ENCODE measurements at places on chromosomes 3 and 15. TPM values are rescaled to one million over a fixed set of nuclear protein-coding genes. Genes with fewer than 3 reads are reported as not detected.

- no peak for DNase-seq
Observed at GRCh38 chr3:16295298-16295890, 30.4 kb downstream of the OXNAD1 start.

GRCh38 chr3:119808843-119809242 is 26.9 kb downstream of the NR1I2 start:
- no peak for DNase-seq

DNA sequence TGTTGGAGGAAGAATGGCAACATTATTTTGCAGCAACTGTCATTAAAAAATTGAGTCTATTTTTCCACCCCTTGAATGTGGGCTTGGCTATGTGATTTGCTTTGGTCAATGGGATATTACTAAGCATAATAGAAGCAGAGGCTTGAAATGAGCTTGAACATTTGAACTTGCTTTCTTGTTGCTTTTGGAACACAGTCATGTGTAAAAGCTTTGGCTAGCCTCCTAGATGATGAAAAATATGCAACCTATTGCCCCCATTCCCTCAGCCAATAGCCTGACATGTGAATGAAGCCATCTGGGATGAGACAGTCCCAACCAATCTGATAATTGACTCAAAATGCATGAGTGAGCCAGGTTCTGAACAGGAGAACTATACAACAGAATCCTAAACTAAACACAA is 78.4 kb downstream of the PLSCR2 start:
- no peak for DNase-seq

- DNase-seq, result no peak
Observed at GRCh38 chr15:81211376-81211775, 14.7 kb downstream of the IL16 start.

DNA sequence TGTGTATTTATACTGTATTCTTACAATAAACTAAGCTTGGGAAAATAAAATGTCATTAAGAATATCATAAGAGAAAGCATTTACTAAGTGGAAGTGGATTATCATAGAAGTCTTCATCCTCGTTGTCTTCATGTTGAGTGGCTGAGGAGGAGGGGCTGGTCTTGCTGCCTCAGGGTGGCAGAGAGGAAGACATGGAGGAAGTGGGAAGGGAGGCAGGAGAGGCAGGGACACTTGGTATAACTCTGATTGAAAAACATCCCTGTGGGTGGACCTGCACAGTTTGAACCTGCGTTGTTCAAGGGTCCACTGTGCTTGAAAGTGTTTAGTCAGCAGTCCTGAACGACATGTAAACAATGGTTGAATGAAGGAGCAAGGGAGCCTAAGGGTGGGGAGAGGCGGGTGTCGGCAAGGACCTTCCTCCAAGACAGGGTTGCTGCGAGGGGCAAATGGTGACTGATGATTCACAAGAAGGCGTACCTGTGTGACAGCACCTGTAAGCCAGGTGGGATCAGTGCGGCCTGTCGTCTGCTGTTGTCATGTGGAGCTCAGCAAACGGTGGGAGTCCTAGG is 103.8 kb upstream of the KLF13 start:
- no peak for DNase-seq

- DNase-seq, result no peak
Observed at GRCh38 chr3:124293584-124293983, 301.7 kb upstream of the ROPN1 start.

GRCh38 chr3:188664795-188665194 is 507.0 kb upstream of the TPRG1 start:
- DNase-seq, result no peak

Gene GPR176
- total RNA-seq, result 1.4 TPM
